SJCRH30 (cell line): ENCODE measurements at places on chromosomes 1 and 21.

DNA sequence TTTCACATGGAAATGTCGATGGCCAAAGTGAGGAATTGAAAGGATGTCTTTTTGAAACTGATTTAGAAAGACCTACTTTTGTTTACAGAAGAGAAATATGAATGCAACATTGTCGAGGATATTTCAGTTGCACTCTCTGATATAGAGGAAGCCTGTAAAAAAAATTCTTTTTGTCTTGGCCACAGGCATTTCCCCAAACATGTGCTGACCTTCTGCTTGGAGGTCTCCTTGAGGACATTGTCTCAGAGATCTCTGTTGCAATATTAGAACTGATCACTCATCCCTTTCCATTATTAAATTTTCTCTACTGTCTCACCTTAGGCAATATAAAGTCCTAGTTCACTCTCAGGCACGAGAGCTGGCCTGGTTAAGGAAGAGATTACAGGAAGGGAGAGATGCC lies 16.0 kb downstream of the S100A11 start:
- DNase-seq = no peak

DNA sequence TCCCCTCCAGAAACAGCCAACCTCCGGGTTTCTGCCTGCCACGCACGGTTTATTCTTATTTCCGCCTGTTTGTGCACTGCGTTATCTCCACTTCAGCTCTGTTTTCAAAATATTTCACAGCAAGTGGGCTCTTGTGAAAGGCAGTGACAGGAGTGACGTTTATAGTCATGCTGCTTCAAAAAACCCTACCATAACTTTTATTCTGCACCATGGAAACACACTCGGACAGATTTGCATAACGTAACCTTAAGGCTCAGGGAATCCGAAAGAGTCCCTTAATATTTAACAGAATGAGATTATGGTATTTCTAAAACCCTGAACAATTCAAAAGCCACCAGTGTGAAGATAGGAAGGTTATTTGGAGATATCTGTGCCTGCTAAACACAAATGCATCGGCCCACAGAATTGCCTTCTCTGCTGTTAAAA lies 782 bp upstream of the SDE2 start:
- DNase-seq = no peak

GRCh38 chr1:160216301-160216700 lies 11.1 kb downstream of the PEA15 start:
- DNase-seq = no peak

DNA sequence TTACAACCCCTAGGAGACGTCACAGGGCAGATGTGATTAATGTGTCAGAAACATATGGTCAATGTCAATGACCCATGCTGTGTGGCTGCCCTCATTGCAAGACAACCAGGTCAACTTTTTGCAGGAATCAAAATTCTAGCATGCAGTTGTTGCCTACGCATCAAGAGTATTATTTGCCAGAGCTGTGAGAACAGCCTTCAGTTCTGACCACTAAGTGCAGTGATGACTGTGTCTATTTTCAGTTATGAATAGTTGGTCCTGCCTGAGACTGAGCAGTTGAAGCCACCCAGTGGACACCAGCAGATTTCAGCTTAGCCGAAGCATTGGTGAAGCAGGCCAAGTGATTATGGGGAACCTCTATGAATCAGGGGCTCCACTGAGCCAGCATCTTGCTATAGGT lies 47.3 kb downstream of the LYPLAL1 start:
- DNase-seq = no peak

- DNase-seq = no peak
Observed at GRCh38 chr1:160646711-160647328, at the start of gene SLAMF1. Gene SLAMF1 (minus strand): TSS chr1:160647044. CDS start chr1:160646945, 99 bp downstream.
